ENCODE measurements at places on chromosomes 12 and 14. TPM values are rescaled to one million over a fixed set of nuclear protein-coding genes. Genes with fewer than 3 reads are reported as not detected.

GRCh38 chr12:101698800-101699347 lies 1.4 kb downstream of the CHPT1 start:
- no peak for ATAC-seq

DNA sequence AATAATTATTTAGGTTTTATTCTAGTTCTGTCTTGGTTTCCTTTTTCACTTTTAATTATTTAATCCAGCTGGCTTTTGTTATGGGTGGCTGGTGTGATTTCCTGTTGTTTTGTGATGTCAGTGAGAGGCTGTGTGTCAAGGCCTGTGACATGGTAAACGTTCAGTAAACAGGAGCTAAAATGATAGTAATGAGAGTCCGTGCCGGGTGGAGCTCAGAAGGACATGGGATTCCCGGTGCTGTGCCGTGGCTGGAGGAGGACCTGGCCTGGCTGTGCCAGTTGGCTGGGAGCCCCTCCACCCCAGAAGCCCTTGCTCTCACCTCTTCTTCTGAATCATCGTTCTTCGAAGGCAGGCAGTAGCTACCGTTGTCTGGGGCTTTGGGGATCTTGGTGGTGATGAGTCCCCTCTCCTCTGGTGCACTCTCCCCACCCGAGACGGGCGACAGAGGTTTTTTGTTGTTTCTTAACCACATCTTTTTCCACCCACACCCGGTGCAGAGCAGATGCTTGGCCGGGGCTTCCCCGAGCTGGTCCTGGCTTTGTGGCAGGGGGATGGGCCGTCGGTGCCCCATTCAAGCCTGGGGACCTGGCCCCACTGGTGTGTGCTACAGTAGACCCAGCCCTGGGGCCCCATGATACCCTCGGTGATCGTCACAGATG lies 29.1 kb downstream of the SH2B3 start:
- peak; percentile 26 for ATAC-seq

GRCh38 chr12:91397866-91398532 lies 215.4 kb upstream of the DCN start:
- no peak for ATAC-seq

The PAH gene
- total RNA-seq: not detected

DNA sequence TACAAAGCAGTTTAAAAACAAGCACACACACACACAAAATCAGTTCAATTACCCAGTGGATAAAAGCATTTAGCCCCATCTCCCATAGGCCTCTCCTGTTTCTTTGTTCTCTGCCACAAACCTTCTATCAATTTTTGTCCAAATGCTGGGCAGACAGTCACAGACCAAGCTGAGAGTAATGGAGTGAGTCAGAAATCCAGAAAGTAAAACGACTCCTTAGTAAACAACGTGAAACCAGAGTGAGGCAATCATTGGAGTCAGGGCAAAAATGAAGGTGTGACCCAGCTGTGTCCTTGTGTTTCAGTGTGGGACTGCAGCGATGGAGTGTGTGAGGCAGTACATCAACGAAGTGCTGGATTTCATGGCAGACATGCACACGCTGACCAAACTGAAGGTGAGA lies 102.0 kb downstream of the PRIMA1 start:
- no peak for ATAC-seq

DNA sequence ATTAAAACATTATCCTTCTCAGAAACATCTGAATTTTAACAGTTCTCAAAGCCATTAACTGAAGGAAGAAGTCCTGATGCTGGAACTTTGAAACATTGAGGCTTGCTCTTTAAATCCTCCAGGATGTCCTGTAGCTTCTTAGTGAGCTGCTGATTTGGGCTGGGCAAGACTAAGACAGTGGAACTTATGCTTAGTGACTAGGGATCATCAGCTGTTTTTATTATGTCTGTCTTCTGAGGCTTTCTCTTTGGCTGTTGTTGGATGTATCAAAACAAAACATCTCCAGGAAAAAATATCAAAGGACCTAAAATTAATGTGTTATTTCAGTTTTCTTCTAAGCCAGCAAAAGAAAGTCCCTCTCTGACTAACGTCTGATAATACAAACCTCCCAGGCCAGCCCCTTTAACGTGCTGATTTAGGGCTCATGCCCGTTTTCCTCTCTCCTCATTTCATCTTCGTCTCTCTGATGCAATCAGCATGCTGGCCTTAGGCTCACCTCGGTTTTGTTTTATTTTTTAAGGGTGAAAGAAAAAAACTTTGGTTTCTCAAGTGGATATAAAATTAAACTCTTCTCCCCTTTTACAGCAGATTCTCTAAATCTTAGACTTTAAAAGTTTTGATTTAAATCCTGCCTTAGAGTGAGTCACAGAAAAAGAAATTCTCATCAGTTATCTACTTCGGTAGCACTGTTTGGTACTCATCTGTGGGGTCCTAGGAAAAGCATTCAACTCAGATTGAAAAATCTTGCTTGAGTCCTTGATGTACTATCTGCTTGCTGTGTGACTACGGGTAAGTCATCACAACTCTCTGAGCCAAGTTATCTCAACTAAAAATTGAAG lies 106.2 kb upstream of the CCDC91 start:
- no peak for ATAC-seq

DNA sequence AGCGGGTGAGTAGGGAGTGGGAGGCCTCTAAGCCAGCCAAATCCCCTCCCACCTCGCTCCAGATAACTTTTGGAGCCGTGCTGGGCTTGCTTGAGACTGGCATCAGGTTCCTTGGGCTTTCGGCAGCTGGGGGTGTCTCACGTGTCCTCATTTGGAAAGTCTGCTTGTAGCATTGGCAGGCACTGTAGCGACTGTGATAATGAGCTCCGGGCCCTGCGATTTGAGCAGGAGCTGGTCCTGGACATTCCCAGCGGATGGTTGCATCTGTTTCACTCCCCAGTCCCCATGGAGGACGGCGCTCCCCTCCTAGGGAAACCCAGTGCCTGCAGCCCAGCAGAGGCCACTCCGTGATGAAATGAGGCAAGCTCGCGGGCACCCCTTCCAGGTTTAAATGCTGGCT lies 49.4 kb downstream of the DGLUCY start:
- ATAC-seq: no peak

- ATAC-seq: no peak
These were observed 412.5 kb downstream of the RMST start for GRCh38 chr12:97875064-97875463.

GRCh38 chr12:132545955-132546354 lies 56.0 kb downstream of the FBRSL1 start:
- no peak for ATAC-seq

DNA sequence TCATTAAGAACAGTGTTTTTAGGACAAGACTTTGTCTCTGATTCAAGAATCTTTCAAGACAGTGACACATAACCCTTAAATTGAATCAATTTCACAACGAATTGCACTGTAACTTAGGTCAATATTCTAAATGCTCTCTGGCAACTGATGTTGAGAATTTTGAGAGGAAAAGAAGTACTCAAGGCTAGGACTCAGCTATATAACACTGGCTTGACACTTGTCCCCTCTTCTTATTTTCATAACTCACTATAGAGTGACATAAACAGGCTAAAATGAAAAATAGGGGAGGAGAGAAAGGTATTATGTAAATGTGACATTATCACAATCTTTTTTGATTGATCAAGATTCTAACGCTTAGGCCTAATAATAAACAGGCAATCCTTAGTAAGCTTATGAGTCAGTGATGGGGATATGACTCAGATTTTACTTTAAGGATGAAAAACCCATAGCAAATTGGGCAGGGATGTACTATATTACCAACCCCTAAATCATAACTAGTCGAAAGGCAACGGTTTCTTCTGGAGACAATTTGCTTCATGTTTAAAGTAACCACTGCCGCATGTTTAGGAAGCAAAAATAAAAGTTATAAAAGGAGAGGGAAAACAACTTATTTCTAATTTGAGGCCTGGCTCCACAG lies 10.9 kb downstream of the BTG1 start:
- peak; percentile 40 for ATAC-seq

- no peak for ATAC-seq
These were observed 38.7 kb upstream of the PTCSC3 start for GRCh38 chr14:36215217-36215598.

All from esophagus mucosa (tissue), 1 donor.